ENCODE measurements at places on chromosomes 7 and 10.

DNA sequence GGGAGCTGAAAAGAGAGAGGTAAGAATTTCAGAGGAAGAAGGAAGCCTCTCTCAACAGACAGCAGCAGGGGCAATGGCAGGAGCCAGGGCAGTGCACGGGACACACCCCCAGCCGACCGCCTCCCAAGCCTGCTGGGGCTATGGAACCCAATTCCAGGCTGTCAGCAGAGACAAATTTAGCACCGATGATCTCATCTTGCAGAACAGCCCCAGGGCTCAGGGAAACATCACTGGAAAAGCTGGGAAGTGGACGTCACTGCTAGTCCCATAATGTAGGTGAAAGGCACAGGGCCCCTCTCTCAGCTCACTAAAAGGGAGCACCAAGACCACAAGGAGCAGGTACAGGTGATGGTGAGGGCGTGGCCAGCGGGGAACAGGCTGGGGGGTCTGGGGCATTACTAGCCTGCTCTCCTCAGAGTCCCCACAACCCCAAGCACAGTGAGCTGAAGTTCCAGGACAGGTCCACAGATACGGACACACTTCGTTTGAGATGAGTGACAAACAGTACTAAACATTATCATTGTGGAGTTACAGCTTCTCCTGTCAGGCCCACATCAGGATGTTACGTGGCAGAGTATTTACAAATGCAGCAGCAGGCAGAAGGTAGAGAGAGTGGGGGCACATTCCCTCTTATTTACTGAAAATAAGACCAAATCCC lies 103.7 kb downstream of the PLXNA4 start:
- DNase-seq = no peak

DNA sequence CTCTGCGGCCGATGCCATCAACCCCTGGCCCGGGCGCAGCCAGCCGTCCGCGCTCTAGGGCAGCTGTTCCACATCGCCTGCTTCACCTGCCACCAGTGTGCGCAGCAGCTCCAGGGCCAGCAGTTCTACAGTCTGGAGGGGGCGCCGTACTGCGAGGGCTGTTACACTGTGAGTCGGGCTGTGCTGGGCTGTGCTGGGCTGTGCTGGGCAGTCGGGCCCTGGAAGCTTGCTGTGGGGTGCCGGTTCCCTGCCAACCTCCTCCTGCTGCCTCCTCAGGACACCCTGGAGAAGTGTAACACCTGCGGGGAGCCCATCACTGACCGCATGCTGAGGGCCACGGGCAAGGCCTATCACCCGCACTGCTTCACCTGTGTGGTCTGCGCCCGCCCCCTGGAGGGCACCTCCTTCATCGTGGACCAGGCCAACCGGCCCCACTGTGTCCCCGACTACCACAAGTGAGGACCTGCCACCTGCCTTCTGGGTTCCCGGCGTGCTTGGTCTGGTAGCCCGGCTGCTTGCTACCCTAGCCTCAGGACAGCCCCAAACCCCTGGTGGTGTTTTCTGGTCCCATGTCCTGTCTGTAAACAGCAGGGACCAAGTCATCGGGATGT lies 7.5 kb downstream of the ZYX start:
- DNase-seq = no peak

DNA sequence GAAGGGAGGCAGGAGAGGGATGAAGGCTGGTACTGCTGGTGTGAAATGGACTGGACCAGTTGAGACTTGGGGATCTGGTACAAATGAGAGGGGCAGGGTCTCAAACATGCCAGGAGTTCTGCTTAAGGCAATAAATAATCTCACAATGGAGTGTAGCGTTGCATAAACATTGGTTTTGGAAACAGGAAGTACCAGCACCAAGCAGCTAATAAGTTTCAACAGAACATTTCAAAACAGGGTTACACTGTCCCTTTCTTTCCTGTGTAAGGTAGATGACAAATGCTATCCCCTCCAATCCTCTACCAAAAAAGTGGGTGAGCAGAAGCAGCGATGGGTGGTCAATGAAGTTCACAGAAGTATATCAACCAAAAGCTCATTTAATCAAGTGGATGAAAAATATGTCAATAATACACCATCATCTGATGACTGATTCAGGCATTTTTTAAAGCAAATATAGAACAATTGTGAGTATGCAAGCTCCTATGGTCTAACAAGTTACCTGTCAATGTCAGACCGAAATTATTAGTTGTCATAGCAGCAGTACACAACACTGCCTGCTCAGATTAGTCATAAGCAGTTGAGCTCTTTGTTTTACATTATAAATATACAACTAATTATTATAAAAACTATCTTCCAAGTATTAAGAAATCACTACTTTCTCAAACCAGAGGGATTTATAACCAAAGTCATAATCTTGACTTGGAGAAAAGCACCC lies 220.0 kb downstream of the FAM107B start:
- no peak for DNase-seq

GRCh38 chr7:6508539-6508938 lies 42.7 kb downstream of the GRID2IP start:
- DNase-seq = no peak

DNA sequence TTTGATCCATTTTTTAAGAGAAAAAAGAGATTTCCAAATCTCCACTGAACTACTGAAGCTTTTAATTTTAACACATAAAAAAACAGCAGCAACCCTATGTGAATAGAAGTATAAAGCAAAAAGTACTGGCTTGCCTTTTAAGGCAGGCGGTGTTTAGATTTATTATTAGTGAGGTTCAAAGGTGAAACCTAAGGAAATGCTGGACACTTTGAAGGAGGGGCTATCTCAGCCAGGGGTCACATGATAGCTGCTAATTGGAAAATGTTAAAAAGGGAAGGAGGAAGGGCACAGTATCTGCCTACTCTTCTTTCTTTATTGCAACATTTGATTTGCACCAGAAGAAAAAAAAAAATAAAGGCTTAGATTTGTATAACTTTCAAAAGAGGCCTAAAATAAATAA lies 183.8 kb downstream of the SKAP2 start:
- DNase-seq = no peak

DNA sequence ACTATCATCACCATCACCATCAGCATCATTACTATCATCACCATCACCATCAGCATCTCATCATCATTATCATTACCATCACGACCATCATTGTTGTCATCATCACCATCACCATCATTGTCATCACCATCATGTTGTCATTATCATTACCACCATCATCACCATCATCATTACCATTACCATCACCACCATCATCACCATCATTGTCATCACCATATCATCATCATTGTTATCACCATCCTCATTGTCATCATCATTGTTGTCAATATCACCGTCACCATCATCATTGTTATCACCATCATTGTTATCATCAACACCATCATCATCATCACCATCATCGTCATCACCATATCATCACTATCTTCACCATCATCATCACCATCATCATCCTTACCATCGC lies 124.3 kb downstream of the PTPRN2 start:
- DNase-seq = no peak

DNA sequence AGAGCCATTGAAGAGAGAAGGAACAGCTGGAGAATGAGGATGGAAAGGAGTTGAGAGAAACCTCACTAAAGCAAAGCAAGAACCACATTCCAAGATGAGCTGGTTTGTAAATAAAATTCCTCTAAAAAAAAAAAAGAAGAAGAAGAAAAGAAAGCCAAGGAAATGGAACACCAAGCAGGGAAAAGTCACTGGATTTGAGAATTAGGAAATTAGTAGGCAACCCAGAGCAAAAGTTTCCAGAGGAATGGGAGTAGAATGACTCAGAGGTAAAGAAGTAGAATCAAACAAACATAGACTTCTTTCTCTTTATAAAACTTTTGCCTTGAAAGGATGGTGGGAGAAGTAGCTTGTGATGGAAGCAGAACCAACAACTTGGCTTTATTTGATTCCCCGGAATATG lies 3.9 kb downstream of the CH25H start:
- DNase-seq = no peak

All from HCT116 (cell line).